ENCODE measurements at places on chromosomes 5 and 9.

- DNase-seq = no peak
Measured at GRCh38 chr5:108379722-108380530, 2.0 kb downstream of the FBXL17 start.

- no peak for DNase-seq
Measured at GRCh38 chr5:133381571-133382365, 230.6 kb downstream of the FSTL4 start.

DNA sequence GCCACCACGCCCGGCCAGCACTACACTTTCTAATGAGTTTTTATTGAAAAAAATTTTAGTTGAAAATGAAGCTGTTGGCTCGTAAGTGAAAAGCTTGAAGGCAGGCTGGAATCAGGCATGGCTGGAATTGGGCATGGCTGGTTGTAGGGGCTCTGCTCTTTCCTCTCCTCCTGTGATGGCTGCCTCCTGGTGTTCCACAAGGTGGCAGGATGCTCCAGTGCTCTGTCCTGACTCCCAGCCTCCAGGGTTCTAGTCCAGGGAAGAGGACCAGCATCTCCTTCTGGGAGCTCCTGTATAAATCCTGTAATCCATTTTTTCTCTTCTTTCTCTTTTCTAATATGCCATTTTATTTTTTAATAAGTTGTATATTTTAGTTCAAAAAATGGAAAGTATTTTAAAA, 57.2 kb upstream of the DHFR start:
- peak; percentile 2 for DNase-seq

DNA sequence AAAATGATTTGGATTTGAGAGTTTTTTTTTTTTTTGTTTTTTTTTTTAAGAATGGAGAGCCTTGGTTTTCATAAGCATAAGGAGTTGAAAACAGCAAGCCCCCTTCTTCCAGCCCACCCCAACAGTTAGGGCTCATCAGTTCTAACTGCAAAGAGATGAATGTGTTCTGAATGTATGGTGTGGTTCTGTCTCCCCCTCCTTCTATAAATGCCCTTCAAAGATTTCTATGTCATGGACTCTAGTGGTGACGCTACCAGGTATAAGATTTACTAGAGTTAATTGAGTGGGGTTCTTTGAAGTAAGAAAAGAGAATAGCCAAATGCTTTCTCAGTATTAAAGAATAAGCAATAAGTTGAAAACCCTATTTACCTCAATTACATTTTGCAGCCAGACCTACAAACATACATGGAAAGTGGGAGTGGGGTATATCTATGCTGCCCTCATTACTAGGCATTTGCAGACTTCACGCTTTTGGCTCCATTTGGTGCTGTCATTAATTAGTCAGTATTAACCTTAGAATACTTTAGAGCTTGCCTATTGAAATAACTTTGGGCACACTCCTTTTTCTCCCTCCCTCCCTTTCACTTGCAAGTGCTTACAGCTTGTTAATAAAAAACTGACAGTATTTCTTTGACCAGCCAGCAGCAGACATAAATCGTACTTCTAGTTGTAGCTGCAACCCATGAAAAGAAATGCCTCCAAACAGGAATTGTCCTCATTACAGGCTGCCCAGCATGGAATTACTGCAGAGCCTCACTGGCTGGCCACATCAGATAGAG, 667.2 kb upstream of the ZNF608 start:
- DNase-seq = peak; percentile 53

- DNase-seq = no peak
Measured at GRCh38 chr9:110763568-110763967, 95.0 kb downstream of the MUSK start.

GRCh38 chr9:2178034-2178734, 163.0 kb downstream of the SMARCA2 start:
- no peak for DNase-seq

DNA sequence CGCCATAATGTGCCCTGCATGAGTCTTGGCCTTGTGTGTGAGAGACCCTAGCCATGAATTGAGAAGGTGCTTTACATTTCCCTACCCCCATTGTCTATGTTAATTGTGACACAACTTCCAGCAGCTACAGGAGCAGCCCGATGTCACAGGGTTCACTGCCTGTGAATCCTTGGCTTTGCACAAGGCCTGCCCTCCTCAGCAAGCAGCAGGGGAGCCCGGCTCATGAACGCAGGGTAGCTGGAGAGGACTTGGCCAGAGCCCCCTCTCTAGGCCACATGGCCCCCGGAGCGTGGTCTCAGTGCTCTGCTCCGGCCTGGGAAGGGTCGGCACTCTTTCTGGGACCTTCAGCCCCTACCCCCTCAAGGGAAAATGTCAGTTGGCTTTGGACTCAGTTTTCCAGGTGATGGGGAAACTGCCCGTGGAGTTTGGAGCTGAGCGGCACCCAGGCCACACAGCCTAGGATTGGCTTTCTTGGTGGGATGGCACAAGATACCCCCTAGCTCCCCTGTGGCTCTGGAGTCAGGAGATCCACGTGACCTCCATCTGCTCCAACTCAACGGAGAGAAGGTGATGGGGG, 160.8 kb downstream of the DAB2IP start:
- no peak for DNase-seq

GRCh38 chr9:110923601-110924000, 114.7 kb downstream of the LPAR1 start:
- DNase-seq = no peak

DNA sequence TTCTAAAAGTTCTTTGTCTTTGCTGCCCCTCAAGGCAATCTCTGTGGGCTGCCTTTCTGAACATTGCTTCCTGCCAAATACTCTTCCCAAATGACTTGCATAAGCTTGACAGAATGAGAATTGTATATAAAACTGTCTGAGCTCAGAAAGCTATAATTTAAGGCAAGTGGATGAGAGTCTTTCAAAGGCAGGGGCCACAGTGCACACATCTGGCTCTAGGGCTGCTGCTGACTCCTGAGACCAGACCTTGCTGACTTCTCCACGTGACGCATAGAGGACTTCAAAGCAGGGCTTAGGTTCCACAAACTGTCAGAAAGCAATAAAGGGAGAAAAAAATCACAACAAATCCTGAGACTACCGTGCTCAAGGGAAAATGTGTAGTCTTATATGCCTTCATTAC, 79.4 kb upstream of the DIRAS2 start:
- no peak for DNase-seq

DNA sequence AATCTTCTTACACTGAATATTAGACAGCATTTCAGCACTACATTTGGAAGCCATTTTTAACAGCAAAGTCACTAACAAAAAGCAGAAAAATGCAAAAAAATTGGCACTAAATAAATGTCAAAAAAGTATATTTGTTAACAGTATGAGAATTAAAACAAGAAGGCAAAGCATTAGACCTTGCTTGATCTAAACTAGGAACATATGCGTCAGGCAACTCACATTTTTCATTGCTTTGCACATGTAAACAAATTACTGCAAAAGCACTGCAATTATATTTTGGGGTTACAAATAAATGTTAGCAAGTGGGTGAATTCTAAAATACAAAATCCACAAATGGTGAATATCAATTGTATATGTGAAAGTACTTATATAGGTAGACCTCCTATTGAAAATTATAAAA, 49.0 kb upstream of the RAPGEF6 start:
- DNase-seq = no peak

GRCh38 chr9:104448036-104448435, 56.0 kb upstream of the OR13F1 start:
- no peak for DNase-seq

DNA sequence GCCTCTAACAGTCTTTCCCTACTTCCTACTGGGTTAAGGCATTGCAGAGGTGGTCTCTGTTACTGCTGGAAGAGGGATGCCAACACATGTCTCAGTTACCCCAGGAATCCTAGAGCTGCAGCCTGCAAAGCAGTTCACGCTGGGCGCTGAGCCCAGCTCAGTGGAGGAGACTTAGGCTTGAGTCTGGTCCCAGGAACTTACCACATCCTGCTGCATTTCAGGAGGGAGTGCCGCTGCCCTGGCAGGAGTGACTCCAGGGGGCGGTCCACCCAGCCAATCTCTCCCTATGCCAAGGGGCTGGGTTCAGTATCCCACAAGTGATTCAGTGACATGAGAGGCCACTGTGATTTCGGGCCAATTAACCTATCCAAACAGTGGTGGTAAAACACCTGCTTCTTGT, 7.6 kb downstream of the TTC16 start:
- DNase-seq = no peak

DNA sequence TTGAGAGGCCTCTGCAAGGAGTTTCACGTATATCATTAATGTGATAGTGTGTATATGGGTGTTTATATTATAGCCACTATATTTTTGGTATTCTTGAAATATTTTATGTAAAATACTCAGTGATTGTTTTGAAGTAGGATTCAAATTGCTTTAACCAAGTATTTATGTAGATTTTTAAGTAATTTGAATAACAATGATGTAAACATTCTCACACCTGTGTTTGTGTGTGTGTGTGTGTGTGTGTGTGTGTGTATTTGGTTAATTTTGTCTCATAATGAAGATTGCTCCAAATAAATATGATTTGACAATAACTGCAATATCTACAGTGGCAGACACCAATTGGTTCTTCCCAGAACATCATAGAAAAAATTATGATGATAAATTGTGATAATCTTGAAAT, 293.4 kb downstream of the CD180 start:
- no peak for DNase-seq

DNA sequence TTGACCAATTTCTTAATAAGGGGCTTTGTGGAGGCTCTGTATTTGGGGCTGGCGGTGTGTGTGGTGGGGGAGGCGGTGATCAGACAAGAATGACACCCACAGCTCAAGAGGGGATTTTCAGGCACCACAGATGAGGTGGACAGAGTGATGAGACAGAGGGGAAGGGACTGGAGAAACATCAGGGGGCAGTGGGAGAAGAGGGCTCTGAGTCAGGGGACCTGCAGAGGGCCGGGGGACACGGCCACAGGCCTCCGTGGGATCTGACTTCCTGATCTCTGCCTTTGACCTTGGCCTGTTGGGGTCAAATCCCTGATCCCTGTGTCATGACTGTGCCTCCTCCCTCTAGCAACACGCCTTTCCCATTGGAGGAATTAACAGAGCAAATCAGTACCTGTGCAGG, 197.7 kb downstream of the C9orf50 start:
- no peak for DNase-seq

DNA sequence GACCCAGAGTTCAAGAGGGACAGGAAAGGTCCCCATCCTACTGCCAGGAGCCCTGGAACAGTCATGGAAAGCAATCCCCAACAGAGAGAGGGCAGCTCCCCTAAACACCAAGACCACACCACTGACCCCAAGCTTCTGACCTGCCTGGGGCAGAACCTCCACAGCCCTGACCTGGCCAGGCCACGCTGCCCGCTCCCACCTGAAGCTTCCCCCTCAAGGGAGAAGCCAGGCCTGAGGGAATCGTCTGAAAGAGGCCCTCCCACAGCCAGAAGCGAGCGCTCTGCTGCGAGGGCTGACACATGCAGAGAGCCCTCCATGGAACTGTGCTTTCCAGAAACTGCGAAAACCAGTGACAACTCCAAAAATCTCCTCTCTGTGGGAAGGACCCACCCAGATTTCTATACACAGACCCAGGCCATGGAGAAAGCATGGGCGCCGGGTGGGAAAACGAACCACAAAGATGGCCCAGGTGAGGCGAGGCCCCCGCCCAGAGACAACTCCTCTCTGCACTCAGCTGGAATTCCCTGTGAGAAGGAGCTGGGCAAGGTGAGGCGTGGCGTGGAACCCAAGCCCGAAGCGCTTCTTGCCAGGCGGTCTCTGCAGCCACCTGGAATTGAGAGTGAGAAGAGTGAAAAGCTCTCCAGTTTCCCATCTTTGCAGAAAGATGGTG, 31.6 kb downstream of the CD180 start:
- DNase-seq = no peak

- no peak for DNase-seq
Measured at GRCh38 chr5:149887622-149888183, 56.9 kb downstream of the PDE6A start.

DNA sequence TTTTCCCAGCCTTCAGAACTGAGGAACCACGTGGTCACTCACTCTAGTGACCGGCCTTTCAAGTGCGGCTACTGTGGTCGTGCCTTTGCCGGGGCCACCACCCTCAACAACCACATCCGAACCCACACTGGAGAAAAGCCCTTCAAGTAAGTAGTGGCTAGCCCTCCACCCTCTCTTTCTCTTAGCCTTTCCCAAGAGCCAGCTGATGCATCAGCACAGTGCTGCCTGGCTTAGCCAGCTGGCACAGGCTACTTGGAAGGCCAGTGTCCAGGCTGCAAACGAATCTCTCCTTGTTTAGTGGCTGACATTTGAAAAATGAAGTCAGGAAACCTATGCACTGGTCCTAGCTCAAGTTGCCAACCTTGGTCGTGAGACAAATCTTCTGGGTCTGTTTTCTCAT, 91.1 kb downstream of the PRDM6 start:
- DNase-seq = no peak

GRCh38 chr5:168734620-168735300, 155.6 kb upstream of the PANK3 start:
- no peak for DNase-seq

DNA sequence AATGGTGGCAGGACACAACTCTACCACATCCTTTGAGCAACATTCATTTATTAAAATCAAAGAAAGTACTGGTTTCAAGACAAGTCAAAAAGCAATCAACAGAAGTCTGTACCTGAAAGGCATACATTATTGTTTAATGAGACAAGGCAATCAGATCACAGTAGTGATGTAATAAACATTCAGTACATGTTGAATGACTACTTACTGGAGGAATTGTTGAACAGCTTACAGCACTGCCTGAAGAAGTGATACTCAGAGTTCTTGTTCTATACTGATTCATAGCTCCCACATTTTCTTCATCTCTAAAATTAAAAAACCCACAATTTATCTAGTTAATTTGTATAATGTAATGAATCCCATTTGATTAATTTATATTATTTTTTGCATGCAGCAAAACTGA, 18.2 kb downstream of the RIOK2 start:
- DNase-seq = no peak

GRCh38 chr9:130899051-130899748, 2.6 kb upstream of the QRFP start:
- DNase-seq = no peak

- DNase-seq = no peak
Measured at GRCh38 chr9:4065054-4065453, 234.8 kb downstream of the GLIS3 start.

DNA sequence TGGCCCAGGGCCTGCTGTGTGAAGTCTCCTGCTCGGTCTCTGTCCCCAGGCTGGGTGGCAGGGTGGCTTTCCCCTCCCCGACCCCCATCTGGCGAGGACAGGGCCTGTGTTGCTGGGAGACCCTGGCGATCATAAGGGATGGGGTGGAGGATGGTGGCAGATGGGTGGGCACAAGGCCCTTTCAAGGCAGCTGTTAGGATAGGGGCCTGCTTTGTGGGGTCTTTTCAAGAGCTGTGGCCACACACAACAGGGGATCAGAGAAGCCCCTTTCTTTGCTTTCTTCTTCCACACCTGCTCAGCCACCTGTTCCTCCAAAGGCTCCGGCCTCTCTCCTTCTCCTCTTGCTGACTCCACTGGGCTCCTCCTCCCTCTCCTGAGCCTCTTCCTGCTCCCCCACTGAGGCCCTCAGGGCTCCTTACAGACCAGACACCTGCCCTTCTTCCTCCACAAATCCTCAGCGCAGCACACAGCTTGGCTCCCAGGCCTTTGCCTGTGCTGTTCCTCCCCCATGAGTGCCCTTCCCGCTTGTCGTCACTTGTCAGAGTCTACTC, 15.0 kb upstream of the NEURL1B start:
- no peak for DNase-seq

Data from hippocampal formation (tissue), 2 donors.